Brain microvascular endothelial cell (primary cell): ENCODE measurements at places on chromosomes 4 and X.

DNA sequence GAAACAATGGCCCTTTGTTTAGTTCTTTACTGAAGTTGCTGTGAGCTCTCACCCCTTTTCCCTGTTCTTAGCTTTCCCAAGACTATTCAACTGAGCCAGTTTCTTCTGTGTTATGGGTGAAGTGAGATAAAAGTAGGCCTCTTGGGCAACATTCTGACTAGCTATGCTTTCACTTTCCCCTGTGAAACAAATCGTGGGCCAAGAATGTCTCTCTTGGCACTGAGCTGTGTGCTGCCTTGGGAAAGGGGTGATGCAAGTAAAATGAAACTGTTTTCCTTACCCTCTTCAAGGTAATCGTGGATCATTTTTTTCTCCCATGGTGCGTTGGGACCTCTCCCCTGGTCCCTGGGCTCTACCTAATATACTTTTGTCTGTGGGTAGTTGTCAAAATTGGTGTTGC is 653.9 kb upstream of the MAGEB2 start:
- no peak for DNase-seq

GRCh38 chrX:65926095-65927019 is 113.5 kb downstream of the VSIG4 start:
- DNase-seq, result no peak

GRCh38 chrX:51641421-51642021 is 22.8 kb upstream of the CENPVL3 start:
- peak; percentile 32 for DNase-seq

DNA sequence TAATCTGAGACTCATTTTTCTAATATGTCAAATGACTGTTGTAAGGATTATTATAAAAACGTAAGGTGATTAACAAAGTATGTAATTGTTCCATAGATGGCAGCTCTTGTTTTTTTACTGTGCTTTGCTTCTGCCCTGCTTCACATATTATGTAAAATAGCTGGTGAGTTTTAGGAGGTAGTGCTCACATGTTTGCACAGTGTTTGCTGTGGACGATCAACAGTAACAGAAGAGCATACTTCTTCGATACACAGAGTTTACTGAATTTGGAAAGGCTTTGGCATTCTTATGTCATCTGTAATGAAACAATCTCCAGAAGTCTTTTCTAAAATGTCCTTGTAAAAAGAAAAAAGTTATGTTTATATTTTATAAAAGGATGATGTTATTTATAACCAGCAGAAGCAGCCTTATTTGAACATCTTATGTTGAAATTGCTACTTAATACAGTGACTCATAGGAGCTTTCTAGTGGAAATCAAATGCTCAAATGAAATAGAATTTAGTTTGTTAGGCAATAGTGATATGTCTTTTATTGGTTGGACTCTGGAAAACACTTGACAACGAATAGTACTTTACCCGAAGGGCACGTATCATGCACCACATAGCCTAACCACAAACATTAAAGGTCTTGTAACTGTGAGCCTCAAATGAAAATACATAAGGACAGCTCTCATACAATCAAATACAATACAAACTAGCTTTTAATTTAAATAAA is 1.9 kb upstream of the MTTP start:
- no peak for DNase-seq
